ENCODE measurements at places on chromosomes 6 and 20. TPM values are rescaled to one million over a fixed set of nuclear protein-coding genes. Genes with fewer than 3 reads are reported as not detected.

Gene GPX5
- total RNA-seq, result not detected

Gene SLC35D3
- total RNA-seq, result not detected

Gene PTCRA
- not detected for total RNA-seq

Gene WFDC5
- not detected for total RNA-seq

Gene ZC3H12D
- total RNA-seq, result not detected

Gene SLC2A4RG
- total RNA-seq, result 69.3 TPM

Gene PPP1R3G
- 1.6 TPM for total RNA-seq

Gene RGS17
- 13.8 TPM for total RNA-seq

Gene PLA2G7
- not detected for total RNA-seq

Gene SLC17A9
- 26.1 TPM for total RNA-seq

Gene COL9A3
- 2.3 TPM for total RNA-seq

Gene CSNK2A1
- 90.8 TPM for total RNA-seq

Gene CCN5
- not detected for total RNA-seq

Gene BAG2
- total RNA-seq, result 23.7 TPM

Gene POPDC3
- 13.8 TPM for total RNA-seq

Gene TSPO2
- total RNA-seq, result not detected

Gene C20orf144
- total RNA-seq, result not detected

Gene SOX18
- 0.29 TPM for total RNA-seq

Gene GPSM3
- total RNA-seq, result 9.9 TPM

Gene CRISP3
- total RNA-seq, result not detected

Gene PHACTR1
- total RNA-seq, result not detected

Gene ERVFRD-1
- total RNA-seq, result not detected

Gene JAG1
- total RNA-seq, result 3.2 TPM

Gene SOBP
- total RNA-seq, result 0.53 TPM

Gene RNF144B
- total RNA-seq, result 1.1 TPM

Gene FRMD1
- not detected for total RNA-seq

Gene DOP1A
- total RNA-seq, result 7.8 TPM

Measured in myometrial cell (primary cell).